ENCODE measurements at places on chromosomes 4 and X.
A peak's percentile ranks its signal among the peaks of the same experiment; 100 is the strongest.

- no peak for DNase-seq
Observed at GRCh38 chr4:139749338-139749737, 83.7 kb downstream of the MGST2 start.

- peak; percentile 33 for DNase-seq
Observed at GRCh38 chrX:72308566-72309296, 3.0 kb upstream of the CITED1 start.

DNA sequence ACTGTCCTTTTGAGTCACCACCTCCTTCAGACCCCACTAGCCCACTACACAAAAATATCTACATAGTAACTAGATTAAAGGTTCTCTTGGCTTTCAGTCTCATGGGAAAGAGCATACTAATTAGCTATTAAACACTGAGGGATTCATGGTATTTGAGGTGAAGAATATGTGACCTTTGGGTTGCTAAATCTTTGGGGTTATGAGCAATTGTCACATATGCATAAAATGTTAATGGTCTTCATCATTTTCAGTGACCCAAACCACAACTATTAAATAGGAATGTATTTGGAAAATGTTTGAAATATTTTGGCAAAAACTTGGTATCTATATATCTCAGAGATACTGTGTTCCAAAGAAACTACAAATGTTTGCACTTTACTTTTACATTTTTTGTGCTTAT is 365.1 kb downstream of the MAGEB5 start:
- DNase-seq: no peak

DNA sequence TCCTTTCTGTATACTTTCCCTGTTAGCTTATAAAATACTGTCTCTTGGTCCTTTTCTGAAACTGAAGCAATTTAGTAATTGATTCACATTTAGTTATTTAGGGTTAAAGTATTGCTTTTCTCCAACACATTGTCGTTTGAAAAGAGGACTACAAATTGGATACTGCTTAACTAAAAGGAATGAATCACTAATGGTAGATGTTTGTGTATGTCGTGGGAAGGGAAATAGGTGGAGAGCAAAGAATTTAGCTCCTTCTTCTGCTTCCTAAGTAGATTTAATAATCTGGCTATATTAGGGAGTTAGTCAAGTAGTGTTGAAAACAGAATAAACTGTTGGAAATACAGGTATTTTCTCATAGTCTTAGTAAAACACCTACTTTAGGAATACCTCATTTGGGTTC is 27.9 kb downstream of the SLAIN2 start:
- no peak for DNase-seq

GRCh38 chr4:122898370-122899150 is 23.8 kb downstream of the NUDT6 start:
- no peak for DNase-seq

GRCh38 chr4:125714845-125715244 is 400.1 kb downstream of the FAT4 start:
- DNase-seq: no peak

GRCh38 chr4:25842229-25842845 is 20.5 kb downstream of the SEL1L3 start:
- DNase-seq: no peak

DNA sequence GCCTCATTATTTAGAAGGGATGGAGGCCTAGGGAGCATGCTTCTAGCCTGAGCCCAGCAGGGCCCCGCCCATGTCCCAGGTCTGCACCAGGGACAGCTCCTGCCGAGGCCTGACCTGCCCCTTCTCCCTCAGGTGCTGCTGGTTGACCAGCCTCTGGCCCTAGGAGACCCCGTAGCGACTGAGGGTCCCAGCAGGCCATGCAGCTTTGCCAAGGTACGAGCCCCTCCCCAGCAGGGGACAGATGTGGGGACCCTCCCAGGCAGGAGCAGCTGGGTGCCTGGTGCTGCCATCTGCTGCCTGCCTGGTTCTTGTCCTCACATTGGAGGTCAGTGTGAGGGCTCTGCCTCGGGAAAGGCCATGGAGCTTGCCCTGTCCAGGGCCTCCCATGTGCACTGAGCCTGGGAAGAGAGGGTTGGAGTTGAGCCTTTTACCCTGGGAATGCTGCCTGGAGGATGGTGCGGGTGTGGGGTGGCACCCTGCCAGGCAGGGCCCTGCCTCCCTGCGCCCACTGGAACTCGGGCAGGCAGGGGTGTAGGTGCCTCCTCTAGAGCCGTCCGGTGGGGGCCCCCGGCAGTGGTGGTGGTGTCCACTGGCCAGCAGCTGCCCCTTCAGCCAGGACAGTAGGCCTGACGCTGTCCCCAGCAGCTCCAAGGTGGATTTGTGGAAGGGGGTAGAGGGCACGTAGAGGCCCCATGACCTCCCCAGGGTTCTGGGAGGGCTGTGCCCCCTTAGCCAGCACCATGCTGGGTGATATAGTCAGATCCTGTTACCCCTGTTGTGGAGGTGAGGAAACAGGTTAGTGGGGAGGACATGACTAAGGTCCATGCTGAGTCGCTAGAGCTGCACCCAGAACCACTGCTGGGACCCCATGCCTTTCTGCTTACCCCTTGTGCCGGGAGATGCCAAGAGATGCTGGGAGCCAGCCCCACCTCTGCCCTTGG is 2.2 kb upstream of the MSANTD1 start:
- no peak for DNase-seq

- DNase-seq: no peak
Observed at GRCh38 chr4:112411781-112412550, 104.0 kb downstream of the NEUROG2 start.

DNA sequence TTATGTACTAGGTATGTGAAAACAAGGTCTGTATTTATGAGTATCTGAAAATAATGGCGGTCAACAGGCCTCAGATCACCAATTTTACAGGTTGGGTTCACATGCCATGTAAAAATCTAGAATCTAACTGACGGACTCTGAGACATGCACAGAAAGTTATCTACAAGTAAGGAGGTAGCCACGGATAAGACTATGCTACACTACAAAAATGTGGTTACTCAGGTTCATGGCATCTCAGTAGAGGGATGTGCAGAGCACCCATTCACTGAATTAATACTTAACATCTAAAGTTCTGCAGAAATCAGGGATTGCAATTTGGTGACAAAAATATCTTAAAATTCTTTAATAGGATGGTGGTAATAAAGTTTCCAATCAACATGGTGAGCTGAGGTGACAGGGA is 155.9 kb downstream of the APBB2 start:
- no peak for DNase-seq

- no peak for DNase-seq
Observed at GRCh38 chr4:82293304-82293703, 80.5 kb downstream of the HNRNPD start.

DNA sequence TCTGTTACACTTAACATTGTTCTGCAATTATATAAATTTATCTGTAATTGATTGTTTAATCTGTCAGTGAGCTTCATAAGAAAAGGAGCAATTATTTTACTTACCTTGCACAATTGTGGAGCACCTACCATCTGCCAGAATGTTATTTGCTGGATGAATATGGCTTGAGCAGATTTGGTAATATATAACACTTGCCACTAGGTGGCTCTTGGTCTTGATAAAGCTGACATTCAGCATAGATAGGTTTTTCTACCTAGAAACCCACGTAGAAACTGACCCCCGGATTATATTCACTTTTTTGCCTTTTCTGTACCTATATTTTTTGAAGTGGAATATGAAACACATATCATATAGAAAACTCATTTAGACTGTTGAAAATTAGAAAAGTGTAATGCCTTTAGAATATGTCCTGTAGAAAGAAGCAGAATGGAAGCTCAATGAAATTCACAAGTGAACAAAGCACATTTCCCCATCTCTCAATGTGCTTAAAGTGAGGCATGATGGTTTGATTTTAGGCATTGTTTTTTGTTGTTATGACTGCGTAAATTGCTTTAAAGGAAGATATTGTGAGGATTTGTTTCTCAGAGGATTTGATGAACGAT is 9.5 kb downstream of the RBPJ start:
- no peak for DNase-seq

DNA sequence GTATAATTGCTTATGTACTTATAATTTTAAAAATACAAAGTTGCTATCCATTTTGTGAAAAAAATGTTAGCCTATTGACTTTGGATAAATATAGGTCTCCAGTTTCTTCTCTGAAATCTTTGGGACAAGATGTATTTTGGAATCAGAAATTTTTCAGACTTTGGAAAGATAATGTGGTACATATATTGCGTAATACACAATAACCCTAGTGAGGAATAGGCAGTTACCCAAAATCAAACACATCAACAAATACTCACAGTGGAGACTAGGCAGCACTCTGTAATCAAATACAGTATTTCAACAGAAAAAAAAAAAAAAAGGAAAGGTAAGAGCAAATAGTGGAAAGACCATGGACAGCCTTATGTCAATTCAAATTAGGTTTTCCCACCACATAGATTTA is 796.8 kb downstream of the ADGRL3 start:
- DNase-seq: no peak

- no peak for DNase-seq
Observed at GRCh38 chr4:141565379-141566089, 70.8 kb upstream of the IL15 start.

DNA sequence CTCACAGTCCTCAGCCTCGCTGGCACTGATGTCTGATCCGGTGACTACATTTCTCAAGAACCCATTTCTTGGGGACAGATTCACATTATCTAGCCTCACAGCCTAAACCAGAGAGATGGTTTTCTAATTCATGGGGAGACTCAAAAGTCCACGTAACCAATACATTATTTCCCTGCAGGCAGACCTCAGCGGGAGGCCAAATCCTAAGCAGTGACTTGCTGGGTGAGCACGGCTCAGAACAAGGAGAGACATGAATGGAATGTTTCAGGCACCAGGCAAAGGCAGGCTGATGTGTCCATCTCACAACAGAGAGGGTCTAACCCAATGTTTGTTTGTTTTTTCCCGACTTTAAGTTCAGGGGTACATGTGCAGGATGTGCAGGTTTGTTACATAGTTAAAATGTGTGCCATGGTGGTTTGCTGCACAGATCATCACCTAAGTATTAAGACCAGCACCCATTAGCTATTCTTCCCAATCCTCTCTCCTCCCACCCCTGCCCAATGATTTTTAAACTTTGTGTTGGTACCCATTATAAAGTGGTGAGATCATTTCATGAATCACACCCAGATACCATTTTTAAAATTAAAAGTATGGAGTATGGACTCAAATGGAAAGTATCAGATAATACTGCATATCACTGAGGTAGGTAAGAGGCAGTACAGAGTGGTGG is 53.3 kb downstream of the SCD5 start:
- no peak for DNase-seq

- no peak for DNase-seq
Observed at GRCh38 chrX:139892512-139892911, 40.3 kb downstream of the ATP11C start.

GRCh38 chrX:154495472-154495922 is 5.1 kb upstream of the SLC10A3 start:
- DNase-seq: no peak

- no peak for DNase-seq
Observed at GRCh38 chr4:80308466-80308822, 27.1 kb upstream of the CFAP299 start.

DNA sequence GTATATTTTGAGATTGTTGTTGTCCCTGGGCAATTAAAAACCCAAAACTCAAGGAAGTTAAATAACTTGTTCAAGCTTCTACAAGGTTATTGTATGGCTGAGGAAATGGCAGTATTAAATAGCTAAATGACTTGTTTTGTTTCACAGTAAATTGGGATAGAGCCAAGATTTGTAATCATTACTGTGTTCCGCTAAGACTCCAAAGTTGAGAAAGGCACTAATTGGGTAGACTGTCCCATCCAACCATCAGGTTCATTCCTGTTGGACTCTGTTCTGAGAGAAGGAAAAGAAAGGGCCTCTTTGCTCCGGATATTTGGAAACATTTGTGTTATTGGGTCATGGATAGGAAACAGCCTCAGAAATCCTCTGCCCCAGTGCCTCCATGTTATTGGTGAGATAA is 82.2 kb downstream of the DCLK2 start:
- DNase-seq: no peak

DNA sequence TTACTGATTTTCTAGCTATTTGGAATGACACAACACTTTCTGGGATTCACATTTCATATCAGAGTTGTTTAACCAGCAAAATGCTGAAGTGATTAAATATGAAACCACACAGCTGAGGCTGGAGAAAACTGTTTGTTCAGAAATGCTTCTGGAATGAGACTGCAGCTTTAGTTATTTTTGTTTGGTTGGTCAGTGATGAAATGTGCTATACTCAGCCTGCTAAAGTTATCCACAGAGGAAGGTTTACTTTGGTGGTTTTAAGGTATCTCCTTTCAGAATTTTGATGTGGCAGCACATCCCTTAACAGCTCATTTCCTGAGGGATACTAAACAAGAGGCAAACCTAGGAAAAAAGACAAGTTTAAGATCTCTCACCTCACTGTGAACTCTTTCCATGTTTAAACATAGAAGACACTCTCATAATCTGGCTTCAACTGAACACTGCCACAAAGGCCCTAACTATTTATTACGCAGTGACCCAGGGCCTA is 106.6 kb upstream of the PDE5A start:
- DNase-seq: no peak

DNA sequence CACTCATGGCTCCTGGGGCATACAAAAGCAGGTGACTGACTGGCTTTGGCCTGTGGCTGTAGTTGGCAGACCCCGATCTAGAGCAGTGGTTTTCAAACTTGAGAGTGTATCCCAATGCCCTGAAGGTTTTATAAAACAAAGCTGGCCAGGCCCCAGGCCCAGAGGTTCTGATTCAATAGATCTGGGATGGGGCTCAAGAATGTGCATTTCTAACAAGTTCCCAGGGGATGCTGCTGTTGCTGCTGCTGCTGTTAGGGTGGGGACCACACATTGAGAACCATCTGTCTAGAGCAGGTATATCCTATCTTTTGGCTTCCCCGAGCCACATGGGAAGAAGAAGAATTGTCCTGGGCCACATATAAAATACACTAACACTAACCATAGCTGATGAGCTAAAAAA is 7.3 kb downstream of the AIFM1 start:
- DNase-seq: no peak

All from iPS DF 6.9 (cell line).